Stimulated activated CD4-positive, alpha-beta T cell treated with anti-CD3 and anti-CD28 coated beads, Interleukin-12 subunit alpha, Interleukin-12 subunit beta, amount 100 ng/mL, for 4 hours (primary cell): ENCODE measurements at places on chromosomes 11 and 22.
A peak's percentile ranks its signal among the peaks of the same experiment; 100 is the strongest.

GRCh38 chr22:48858121-48858520 is 969.6 kb downstream of the BRD1 start:
- DNase-seq, result no peak

DNA sequence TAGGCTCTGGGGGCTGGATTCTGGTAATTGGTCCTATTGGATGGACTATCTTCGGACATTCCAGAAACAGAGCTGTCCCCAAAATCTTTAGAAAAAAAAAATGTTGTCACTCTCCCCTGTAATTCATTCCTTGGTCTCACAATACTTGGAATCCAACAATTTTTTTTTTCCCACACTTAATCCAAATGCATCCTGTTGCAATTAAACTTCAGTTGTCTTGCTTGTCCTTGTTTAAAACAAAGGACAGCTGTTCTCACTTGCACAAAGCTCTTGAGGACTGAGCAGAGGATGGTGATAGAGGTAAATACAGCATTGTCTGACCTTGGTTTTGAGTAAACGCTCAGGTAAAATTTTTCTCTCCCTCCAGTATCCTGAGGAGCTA is 75.3 kb downstream of the SC5D start:
- no peak for DNase-seq

DNA sequence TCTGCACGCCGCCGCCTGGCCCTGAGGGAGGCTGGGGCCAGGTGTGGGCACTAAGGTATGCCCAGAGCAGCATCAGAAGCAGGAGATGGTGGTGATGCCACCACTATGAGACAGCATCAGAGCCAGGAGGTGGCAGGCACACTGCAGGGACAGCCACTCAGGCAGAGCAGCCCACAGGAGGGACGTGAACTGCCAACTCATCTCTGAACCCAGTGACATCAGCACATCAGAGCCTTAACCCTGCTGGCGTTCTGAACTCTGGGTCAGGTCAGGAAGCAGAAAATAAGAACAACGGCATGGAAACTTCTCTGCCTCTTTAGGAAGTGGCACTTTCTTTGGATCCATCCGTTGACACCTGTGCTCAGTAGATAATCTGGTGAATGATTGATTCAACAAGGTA is 14.7 kb upstream of the IFT27 start:
- DNase-seq, result no peak

GRCh38 chr11:133619973-133620372 is 87.7 kb upstream of the OPCML start:
- DNase-seq, result no peak

- DNase-seq, result no peak
These were observed 56.4 kb upstream of the SYN3 start for GRCh38 chr22:33114565-33114964.

DNA sequence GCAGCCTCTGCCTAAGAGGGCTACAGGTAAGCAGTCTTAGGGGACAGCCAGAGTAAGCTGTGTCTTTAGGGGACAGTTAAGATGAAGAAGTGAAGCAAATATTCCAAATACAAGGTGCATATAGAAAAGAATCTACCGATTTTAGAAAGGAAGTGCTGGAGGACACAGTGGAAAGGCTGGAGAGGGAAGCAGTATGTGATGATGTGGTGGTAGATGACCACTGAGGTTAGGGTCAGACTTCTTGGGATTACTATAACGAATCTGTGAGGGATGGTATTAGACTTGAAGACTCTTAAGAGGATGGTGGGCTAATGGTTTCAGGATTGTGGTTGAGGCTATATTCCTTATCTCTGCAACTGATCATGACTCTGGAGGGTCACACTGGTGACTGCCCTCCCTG is 40.0 kb upstream of the PHOX2A start:
- DNase-seq, result no peak

GRCh38 chr11:120674542-120674941 is 163.0 kb downstream of the GRIK4 start:
- no peak for DNase-seq

DNA sequence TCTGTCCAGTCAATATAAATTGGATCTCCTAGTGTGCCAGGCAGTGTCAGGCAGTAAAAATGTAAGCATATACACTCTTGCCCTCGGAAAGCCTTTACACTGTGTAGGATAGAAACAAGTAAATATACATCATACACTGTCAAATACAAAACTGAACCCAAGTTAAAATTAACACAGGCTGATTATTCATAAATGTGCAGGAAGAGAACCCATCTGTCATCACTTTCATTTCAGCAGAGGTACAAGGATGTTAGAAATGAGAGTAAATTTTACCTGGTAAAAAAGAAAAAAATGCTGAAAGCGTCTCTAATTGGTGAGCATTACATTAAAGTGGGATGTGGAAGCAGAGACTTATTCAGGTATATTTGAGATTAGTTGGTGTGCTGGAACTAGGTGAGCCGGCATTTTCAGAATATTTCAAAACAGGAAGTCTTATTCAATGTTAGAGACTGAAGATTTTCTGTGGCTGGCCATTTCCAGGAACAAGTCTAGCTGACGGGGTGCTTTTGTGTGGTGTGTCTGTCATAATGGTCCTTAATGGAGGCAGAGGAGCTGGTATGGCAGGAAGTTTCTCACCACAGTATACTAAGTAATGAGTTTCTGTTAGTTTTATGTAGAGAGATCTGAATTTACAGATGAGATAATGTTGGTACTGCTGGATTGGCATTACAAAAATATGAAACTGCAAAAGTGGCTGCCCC is 192.6 kb downstream of the CASP12 start:
- DNase-seq, result peak; percentile 40

GRCh38 chr11:90775567-90776165 is 552.8 kb upstream of the CHORDC1 start:
- DNase-seq, result no peak

GRCh38 chr11:130644187-130644586 is 195.7 kb downstream of the ADAMTS15 start:
- DNase-seq, result no peak

- no peak for DNase-seq
These were observed 14.2 kb downstream of the CD3E start for GRCh38 chr11:118318581-118319336.

DNA sequence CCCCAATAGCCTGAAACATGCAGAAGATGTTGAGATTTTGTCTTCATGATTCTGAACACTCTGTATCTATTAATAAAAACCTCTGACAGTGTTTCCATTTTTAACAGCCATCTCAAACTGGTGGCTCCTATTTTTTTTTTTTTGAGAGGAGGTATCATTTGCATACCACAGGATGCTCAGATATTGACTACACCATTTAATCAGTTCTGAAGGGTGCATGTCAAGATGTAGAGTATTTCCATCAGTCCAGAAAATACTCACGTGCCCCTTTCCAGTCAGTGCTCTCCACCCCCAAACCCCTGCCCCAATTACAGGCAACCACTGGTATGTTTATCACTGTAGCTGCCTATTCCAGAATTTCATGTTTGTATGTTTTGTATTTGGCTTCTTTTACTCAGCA is 85.3 kb upstream of the SORL1-AS1 start:
- no peak for DNase-seq

DNA sequence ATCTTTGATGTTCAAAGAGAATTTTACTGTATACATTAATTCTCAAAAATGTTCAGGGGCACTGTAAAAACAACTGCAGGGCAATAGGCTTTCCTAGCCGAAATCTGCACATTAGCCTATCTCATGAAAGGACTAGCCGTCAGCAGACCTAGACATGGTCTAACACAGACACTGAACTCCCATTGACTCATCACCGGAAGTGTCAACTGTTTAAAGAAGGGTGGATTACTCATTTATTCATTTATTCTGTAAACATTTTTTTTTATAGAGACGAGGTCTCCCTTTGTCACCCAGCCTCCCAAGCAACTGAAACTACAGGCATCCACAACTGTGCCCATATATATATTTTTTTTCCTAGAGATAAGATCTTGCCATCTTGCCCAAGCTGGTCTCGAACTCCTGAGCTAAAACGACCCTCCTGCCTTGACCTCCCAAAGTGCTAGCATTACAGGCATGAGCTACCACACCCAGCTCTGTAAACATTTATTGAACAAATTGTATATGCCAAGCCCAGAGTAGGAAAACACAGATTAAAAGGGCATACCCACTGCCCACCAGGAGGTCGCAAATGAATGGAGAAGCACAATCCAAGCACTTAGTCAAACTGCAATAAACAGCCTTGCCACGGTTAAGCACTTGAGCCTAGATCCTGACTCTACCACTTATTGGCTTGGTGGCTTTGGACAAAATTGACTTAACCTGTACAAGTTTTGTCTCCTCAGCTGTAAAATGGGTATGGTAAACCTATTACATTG is 26.6 kb downstream of the RAB30 start:
- DNase-seq, result no peak

- DNase-seq, result no peak
These were observed 19.5 kb downstream of the RBFOX2 start for GRCh38 chr22:36009085-36009484.
